Activated naive CD8-positive, alpha-beta T cell treated with anti-CD3 and anti-CD28 coated beads, Interleukin-2, amount 10 ng/mL, durations not matched to agents 7 days and 5 days (primary cell): ENCODE measurements at places on chromosomes 2 and 18.

- peak; percentile 28 for DNase-seq
Measured at GRCh38 chr18:26574958-26575864, 26.9 kb upstream of the KCTD1 start.

DNA sequence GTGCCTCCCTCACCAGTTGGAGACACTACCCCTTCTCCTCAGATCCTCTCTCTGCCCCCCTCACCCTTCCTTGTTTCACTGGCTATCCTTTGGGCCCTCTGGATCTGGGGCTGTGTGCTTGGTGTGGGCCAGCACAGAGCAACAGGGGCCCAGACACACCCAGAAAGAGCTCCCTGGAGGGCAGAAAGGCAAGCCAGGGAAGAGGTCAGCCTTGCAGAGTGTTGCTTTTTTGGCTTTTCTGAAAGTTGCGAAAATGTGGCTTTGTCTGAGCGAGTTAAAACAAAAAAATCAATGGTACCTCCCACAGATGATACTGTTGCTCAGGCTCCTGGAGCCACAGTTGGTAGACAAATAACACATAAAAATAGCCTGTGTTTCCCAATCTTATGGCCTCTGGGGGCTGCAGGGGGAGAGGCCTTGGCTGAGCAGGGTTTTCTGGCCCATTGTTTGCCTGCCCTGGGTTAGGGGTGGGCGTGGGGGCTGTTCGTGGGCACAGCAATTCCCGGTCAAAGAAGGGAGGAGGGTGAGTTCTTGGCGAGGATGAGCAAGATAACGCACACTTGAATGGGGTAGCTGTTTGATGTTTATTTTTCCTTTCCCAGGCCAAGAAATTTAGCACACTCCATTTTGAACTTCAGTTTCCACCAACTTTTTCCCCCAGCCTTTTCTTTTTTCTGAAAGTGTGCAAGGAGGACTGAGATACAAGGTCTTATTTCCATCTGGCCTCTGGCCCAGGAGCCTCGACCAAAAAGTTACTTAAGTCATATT lies 167.0 kb upstream of the HAAO start:
- no peak for DNase-seq

- no peak for DNase-seq
Measured at GRCh38 chr2:10009811-10010781, 33.3 kb upstream of the KLF11 start.

- no peak for DNase-seq
Measured at GRCh38 chr2:178237488-178238153, 43.3 kb downstream of the OSBPL6 start.
